ENCODE measurements at places on chromosomes 5 and 9.

- DNase-seq: peak; percentile 24
Observed at GRCh38 chr9:69324549-69325401, at the start of gene ENTREP1. Gene ENTREP1, plus strand, starts transcription at chr9:69325215. Its CDS starts 95 bp downstream, at chr9:69325310.

DNA sequence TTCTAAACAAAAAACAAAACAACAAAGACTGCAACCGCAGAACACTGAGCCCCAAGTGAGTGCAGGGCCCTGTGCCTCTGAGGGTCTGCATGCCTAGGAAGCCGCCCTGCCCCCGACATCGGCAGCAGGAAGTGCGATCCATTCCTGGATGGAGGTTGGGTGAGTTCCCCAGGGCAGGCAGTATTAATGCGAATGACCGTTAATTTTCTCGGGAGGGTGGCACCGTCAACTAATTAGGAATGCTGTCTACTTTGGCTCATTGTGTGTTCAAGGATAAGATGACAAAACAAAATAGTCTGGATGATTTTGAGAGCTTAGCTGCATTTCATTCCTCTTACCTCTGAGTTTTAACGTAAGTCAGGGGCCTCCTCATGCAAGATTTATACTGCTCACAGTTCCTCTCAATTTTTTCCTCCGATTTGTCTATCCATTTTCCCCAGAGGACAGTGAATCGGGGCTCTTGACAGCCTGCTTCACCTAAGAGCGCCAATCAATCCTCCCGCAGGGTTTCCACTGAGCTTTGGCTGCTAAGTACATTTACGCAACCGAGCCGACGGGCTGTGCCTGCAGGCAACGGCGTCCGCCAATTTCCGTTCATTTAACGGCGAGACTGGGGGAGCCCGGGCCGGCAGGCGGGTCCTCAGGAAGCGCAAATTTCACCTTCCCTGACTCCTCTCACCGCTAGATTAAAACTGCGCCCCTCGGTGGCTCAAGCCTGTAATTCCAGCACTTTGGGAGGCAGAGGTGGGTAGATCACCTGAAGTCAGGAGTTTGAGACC lies 2.9 kb upstream of the NXNL2 start:
- no peak for DNase-seq

DNA sequence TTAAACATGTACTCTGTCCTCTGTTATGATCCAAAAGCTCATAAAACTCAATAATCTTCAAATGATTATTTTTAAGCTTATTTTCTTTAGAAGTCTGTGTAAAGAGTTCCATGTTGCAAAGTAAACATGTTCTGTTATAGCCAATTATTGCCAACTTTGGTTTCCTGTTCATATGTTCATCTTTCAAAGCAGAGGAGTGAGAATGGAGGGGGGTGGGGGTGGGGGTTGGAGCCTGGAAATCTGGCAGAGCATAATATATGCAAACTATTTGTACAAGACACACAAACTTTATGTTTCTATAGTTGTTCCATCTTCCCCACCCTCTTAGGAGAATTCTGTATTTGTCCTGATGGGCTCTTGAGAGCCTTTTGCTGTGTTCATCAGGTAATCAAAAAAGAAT lies 135.0 kb downstream of the STARD4 start:
- DNase-seq: no peak

DNA sequence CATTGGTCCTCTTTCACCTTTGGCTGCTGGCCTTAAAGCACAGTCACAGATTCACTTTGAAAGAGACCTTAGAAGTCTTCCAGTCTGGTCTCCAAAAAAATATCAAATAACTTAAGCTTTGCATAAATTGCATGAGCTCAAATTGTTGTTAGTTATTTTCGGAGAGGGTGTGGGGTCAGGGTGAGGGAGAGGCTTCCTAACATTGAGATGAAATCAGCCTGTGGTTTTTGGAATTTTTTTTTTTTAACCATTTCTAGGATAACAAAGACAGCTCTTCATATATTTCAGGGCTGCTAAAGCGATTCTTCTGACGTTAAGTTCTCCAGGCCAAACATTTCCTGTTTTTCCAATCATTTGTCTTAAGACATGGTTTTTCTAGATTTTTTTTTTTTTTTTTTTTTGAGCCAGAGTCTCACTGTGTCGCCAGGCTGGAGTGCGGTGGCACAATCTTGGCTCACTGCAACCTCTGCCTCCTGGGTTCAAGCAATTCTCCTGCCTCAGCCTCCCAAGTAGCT lies 4.5 kb downstream of the OCLN start:
- no peak for DNase-seq

GRCh38 chr9:119667163-119667562 lies 297.9 kb upstream of the BRINP1 start:
- DNase-seq: no peak

- DNase-seq: no peak
Observed at GRCh38 chr5:9339206-9339818, 206.6 kb downstream of the SEMA5A start.

- no peak for DNase-seq
Observed at GRCh38 chr5:135054546-135054945, 20.5 kb upstream of the PITX1 start.

DNA sequence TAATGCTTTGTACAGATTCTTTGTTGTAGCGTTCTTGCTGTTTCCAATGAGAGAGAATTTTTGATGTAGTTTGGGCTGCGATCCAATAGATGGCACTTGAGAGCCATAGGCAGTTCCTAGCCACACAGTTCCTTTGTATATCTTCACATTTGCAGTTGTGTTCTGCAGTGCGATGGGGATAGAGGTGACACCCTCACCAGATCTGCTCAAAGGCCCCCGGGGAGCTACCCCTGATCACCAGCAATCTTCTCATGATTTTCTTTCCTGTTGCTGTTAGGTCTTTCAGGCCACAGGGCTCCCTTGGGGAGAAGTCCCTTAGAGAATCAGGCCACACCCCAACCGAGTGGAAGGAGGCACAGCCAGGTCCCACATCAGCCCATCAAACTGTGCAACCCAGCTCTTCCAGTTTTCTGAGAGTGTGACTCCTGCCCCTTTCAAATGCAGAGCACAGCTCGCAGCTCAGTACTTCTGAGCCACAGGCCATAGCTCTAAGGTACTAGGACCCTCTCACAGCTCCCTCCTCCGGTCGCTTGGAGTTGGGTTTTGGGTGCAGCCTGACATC lies 353.7 kb downstream of the SLCO4C1 start:
- DNase-seq: no peak

DNA sequence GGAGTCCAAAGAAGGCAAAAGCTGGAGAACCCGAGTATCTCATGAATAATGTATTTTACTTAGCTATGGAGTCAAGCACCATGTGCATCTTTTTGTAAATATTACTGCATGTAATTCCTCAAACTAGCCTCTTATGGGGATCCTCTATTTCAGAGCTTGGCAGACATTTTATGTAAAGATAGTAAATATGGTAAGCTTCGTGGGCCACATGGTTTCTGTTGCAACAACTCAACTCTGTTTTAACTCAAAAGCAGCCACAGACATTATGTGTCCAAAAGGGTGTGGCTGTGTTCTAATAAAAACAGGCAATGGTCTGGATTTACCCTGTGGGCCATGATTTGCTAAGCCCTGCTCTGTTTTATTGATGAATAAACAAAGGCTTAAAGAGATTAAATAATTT lies 17.3 kb downstream of the DAPK1 start:
- DNase-seq: no peak

GRCh38 chr9:126754436-126755316 lies 50.2 kb upstream of the ZBTB43 start:
- DNase-seq: no peak

DNA sequence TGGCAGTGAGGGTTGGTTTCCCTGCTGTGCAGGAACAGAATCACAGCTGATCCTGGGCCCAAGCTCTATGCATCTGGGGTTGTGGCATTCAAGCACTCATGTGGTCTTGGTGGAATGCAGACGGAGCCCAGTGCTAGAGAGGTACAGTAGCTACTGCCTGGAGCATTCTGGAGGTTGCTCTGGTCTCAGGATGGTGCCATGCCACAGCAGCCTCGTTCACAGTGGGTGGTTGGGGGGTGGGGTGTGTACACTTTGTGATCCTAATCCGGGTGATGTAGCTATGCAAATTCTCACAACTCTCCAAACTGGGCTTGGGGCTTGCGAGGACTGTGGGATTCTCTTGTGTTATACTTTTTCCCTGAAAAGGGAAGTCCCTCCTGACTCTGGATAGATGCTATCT lies 45.2 kb downstream of the FGD3 start:
- no peak for DNase-seq

- no peak for DNase-seq
Observed at GRCh38 chr5:33755231-33755630, 136.6 kb downstream of the ADAMTS12 start.

DNA sequence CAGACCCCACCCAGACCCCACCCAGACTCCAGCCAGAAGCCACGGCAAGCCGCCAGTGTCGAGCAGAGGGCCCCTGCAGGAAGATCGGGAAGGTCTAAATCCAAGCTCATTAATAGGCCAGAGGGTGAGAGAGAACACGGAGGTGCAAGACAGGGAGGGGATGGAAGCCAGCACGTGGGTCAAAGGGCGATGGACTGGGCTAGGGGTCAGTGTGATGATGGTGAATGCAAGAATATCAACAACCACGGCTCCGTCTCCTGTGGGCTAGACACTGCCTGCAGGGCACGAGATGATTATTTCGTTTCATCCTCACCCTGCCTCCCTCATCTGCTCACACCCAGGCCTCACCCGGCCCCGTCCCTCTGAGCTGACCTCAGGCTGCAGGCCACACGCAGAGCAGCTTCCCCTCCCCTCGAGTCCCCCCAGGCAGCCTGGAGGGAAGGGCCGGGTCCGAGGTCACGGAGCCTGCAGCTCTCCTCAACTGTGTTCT lies 122.0 kb downstream of the COL23A1 start:
- no peak for DNase-seq

DNA sequence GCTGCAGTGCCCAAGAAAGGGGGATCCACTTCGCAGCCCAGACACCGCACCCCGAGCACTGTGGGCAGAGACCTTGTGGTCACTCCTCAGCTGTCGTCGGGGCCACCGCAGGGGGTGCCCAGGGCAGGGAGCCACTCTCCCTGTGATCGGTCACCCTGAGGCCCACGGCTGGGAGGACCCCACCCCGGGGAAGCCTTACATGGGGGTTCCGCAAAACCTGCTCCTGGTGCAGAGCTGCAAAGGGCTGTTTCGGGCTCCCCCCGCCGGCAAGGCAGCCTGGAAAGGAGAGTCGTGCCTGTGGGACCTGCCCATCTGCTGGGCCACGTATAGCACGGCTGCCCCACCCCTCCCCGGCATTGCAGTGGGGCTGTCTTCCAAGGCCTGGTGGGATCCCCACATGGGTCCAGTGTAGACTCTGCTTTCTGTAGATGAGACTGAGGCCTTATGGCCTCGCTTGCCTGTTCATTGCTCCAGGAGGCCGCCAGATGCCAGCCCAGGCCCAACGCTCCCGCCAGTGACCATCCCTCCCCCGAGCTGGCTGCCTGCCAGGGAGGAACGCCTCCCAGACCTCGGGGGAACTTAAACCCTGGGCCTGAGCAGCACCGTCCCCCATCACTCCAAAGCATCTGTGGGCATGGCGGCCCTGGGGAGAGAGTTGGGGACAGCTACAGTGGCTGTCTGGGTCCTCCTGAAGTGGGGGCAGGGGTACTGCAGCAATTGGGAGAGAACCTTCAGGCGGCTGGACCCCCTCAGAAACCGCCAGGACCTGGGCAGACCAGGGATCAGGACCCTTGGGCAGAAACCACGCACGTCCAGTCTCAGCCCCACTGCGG lies 1.6 kb upstream of the DNLZ start:
- DNase-seq: no peak

DNA sequence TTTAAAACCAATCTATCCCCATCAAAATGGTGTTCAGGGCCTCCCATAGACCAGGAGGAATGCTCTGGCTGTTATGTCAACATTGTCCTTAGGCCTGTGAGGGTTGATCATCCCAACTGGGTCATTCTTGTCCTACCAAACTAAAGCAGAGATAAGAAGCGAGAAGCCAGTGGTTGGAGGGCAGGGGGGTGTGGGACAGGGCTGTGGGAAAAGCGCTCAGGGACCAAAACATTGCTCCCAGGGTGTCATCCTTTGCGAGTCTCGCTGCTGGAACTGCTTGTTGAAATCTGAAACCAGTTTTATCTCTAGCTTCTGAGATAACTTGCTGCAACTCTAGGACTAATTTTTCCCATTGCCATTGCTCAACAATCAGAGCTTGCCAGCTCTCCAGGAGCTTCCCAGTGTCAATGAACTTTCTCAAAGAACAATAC lies 48.1 kb downstream of the SPATA31C2 start:
- DNase-seq: no peak

GRCh38 chr9:92425474-92425873 lies 1.2 kb upstream of the OMD start:
- no peak for DNase-seq

GRCh38 chr5:120465436-120465961 lies 1.4 kb downstream of the PRR16 start:
- peak; percentile 13 for DNase-seq

All from activated T-cell treated with anti-CD3 and anti-CD28 coated beads, Interleukin-2, amount 50 U/mL, for 48 hours (primary cell).